ENCODE measurements at places on chromosomes 11 and 22.

DNA sequence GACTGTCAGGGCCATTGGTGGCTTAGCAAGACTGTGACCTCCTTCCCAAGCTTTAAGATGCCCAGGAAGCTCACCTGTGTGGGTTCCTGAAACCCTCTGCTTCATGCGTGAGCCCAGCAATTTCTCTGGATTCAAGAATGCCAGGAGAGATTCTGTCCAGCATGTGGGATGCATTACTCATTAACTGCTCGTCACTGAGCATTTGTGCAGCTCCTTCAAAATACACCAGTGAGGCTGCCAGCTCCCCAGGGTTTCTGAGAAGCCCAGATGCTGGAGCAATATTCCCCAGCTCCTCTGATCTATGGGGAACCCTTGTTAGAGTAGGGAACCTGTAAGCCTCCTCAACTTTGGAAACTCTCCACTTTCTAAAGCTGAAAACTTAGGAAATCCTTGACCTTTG, 126.5 kb downstream of the CHST1 start:
- no peak for DNase-seq

DNA sequence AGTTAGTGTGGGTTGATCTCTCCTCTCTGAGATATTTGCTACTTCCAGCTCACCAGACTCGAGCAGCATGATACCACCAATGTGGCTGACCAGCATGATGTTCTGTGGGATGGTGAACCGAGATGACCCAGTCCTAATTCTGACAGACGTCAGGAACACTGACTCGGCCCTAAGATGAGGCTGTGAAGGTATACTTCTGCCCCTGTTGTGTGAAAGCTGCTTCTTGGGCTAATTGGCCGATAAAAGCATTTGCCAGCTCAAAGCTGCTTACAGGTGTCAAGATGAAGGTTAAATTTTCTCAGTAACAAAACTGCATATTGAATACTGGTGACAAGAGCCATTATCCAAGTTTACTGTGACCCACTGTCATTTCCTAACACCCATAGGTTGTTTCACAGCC, 151.4 kb downstream of the BRD1 start:
- no peak for DNase-seq

DNA sequence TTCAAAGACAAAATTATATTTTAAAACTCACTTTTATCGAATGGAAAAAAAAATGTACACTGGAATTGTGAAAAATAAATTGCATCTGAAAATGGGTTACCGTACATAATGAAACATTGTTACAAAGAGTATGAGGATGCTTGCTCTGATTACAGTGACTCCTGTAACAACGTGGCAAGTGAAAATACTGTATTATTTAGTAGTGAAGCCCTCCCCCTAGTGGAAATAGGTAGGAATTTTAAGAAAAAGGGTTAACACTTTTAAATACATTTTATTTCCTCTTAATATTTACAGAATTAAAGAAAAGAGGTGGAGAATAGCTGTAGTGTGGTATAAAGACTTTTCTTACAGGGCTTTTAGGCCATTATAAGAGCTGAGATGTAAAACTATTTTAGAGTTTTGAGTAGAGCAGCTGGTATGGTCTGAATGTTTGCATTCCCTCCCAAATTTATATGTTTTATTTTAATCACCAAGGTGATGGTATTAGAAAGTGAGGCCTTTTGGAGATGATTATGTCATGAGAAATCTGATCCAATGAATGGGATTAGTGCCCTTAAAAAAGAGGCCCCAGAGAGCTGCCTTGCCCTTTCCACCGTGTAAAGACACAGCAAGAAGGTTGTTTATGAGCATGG, 25.2 kb downstream of the FAM76B start:
- no peak for DNase-seq

- DNase-seq: no peak
These were observed 275.0 kb upstream of the SESN3 start for GRCh38 chr11:95505927-95506426.

- DNase-seq: no peak
These were observed 16.3 kb upstream of the ARFGAP3 start for GRCh38 chr22:42873356-42873755.

GRCh38 chr11:31005202-31005601, 364.3 kb downstream of the DCDC1 start:
- no peak for DNase-seq

DNA sequence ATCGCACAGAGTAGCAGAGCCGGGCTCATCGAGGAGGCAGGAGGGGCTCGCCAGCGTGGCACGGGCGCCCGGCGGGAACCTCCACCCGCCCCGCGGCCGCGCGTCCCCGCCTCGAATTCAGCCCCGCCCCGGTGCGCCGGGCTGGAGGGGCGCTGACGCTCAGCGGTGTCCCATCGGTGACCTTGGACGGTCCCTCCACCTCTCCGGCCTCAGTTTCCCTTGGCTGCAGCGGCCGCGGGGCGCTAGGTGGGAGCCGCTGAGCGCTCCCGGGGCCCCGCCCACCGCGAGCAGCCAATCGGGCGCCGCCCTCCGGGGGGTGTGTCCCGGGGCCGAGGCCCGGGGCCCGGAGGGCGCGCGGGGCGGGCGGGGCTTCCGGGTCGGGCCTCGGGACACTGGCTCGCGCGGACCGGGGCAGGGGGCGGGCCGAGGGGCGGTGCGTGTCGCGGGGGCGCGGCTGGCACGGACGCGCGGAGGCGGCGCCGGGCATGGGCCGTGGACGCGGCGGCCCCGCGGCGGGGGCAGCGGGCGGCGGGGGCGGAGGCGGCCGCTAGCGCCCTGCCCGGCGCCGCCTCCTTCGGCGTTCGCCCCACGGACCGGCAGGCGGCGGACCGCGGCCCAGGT, at the start of gene PPARA:
Gene PPARA, plus strand, starts transcription at position 493 of the 621 bp plus-strand sequence. CDS start 47,858 bp downstream, outside the sequence.
- DNase-seq: no peak

- no peak for DNase-seq
These were observed 35.6 kb downstream of the AMPD3 start for GRCh38 chr11:10490398-10491241.

- no peak for DNase-seq
These were observed 26.5 kb downstream of the GRAMD4 start for GRCh38 chr22:46646531-46647215.

DNA sequence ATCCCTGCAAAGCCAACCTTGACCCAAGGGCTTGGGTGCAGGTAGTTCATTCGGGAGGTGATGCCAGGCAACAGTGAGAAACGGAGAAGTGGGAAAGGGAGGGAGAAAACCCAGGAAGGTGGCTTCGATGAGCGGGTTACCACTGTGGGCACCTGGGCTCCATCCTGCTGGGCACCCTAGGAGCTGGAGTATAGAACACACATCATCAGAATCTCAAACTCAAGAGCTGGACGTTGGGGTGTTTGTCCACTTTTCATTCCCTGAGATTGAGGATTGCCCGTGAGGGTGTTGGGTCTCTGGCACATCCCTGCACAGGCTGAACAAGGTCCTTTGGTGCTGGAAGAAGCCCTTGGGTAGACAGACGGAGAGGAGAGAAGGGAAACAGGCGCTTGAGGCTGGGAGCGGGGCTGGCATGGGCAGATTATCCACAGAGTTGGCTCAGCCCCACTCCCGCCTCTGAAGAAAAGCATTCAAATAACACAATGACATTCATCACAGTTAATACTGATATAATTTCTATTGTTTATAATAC, 70.4 kb downstream of the LRRC32 start:
- no peak for DNase-seq

GRCh38 chr11:27514076-27514475, 7.5 kb upstream of the LIN7C start:
- DNase-seq: no peak

DNA sequence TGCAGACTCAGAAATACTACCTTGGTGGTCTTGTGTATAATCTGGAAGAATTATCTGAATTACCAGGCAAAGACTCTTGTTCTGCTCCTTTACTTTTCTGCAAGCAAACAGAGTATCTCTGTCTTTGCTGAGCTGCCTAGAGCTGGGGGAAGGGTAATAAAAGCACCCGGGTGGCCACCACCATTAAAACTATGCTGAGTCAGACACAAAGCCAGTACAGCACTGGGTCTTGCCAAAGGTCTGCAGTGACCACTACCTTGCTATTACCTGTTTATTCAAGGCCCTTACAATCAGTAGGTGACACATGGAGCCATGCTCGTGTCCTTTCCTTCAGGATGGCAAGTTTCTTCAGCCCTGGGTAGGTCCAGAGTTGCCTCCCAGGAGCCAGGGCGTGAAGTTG, 420.6 kb upstream of the CNTN5 start:
- no peak for DNase-seq

- DNase-seq: no peak
These were observed 13.1 kb downstream of the EEF1G start for GRCh38 chr11:62560566-62561103.

DNA sequence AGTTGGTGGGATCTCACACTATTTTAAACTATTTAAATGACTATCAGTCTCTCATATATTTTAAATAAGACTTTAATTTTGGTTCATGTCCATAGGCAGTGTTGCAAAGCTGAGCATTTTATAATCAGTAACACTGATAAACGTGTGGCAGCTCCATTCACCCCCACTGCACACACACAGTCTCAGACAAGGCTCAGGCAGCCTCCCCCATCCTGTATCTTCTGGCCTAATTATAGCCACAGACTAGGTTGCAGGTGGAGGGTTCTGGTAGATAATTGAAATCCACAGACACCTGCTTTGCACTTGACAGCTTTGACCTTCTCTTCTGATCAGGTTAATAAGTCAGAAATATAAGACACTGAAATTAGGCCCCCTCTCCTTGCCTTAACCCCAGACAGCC, 118.5 kb upstream of the LDLRAD3 start:
- DNase-seq: no peak

- DNase-seq: no peak
These were observed 30.7 kb upstream of the KCNQ1OT1 start for GRCh38 chr11:2730272-2731129.

DNA sequence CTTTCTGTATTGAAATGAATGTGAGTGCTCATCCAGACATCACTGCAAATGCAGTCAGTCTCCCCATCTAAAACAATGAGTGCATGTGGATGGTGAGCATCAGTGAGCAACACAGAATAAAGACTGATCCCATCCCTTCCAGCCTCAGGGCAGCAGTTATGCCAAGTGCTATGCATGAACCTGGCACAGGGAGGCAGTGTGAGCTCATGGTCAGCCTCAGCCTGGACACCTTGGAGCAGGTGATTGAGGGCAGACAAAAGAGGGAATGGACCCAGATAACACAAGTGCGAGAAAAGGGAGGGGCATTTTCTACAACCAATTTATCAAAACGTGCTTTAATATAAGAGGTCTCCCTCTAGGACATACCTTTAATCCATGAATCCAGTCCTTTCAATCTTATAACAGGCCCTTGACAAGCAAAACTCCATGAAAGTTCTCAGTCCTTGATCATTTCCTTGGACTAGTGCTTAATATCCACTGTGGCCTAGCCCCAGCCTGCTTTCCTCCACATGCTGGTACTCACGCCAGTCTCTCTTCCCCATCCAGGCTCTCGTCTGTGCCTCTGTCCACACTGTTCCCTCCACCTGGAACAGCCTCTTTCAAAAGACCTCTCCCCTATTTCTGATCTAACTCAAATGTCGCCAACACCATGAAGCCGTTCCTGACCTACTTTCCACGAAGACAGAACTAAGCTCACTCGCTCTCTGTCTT, 50.5 kb upstream of the LRRC55 start:
- no peak for DNase-seq

- no peak for DNase-seq
These were observed 17.0 kb downstream of the SLC43A1 start for GRCh38 chr11:57498540-57498939.

DNA sequence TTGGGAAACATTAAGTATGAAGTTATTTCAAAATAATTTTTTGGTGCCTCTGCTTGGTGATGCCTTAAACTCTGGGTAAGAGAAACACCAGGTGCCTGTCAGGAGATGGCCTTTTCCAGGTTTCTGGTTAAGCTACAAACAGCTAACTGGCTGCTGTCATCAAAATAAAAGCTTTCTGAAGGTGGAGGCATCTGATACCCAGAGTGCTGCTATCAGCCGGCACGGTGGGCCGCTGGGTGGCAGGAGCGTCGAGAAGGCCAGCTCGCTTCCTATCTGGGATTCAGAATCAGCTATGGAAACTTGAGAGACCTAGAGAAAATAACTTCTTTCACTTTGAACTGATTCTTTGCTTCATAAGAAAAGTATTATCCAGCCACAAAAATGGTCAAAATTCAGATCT, 80.8 kb upstream of the PITPNB start:
- DNase-seq: no peak

GRCh38 chr11:130840679-130841078, 75.6 kb downstream of the SNX19 start:
- no peak for DNase-seq

- no peak for DNase-seq
These were observed 112.1 kb upstream of the ANO1 start for GRCh38 chr11:69965821-69966582.

DNA sequence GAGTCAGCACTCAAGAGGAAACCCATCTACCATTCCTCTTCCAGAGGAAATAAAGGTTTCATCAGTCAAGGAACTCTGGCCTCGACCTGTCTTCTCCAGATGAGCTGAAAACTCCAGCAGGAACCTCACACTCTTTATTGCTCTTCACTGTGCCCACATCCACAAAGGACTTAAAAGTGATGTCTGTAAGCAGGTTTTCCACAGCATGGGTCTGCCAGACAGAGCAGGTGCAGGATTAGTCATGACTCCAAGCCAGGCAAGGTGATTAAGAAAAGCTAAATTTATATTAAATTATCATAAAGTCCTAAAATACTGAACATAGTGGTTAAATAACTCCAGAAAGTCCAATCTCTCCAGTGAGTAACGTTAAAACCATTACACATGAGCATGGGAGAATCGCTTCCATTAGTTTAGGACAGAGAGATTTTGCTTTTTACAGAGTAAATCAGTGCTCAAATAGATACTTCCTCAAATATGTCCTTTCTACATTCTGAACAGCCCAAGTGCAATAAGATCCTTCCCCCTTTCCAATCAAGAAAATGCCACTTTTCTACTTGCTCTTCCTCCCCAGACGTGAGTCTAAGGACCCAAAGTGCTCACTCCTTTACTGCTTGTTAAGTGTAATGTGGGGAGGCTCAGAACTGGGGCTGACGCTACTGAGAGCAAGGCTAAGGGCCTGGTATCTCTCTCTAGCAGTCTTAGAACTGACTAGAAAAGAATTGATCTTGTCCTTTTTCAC, 10.7 kb upstream of the CKAP5 start:
- DNase-seq: no peak

- no peak for DNase-seq
These were observed 151.4 kb downstream of the BLID start for GRCh38 chr11:121964591-121964990.

- DNase-seq: no peak
These were observed 31.9 kb downstream of the PDGFB start for GRCh38 chr22:39212721-39213376.

GRCh38 chr11:98828986-98829708, 191.6 kb upstream of the CNTN5 start:
- no peak for DNase-seq

GRCh38 chr11:126413843-126414405, 58.4 kb downstream of the ST3GAL4 start:
- DNase-seq: no peak

DNA sequence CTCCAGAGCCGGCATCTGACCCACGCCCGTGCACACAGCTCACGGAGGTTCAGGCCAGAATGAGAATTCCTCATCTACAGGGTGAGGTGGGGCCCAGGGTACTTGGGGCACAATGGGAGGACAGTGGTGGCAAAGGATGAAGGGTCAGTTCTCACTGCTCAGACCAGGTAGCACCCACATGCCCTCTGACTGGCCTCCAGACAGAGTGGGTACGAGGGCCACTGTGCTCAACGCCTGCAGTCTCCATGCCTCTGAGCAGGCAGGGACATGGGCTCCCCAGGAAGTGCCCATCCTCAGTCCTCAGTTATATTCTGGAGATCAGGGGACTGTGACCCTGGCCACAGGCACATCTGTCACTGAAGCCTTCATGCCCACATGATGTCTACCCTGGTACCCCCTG, 13.0 kb upstream of the CDC42BPG start:
- DNase-seq: no peak
